ENCODE measurements at places on chromosomes 16 and 17.
A peak's percentile ranks its signal among the peaks of the same experiment; 100 is the strongest.

DNA sequence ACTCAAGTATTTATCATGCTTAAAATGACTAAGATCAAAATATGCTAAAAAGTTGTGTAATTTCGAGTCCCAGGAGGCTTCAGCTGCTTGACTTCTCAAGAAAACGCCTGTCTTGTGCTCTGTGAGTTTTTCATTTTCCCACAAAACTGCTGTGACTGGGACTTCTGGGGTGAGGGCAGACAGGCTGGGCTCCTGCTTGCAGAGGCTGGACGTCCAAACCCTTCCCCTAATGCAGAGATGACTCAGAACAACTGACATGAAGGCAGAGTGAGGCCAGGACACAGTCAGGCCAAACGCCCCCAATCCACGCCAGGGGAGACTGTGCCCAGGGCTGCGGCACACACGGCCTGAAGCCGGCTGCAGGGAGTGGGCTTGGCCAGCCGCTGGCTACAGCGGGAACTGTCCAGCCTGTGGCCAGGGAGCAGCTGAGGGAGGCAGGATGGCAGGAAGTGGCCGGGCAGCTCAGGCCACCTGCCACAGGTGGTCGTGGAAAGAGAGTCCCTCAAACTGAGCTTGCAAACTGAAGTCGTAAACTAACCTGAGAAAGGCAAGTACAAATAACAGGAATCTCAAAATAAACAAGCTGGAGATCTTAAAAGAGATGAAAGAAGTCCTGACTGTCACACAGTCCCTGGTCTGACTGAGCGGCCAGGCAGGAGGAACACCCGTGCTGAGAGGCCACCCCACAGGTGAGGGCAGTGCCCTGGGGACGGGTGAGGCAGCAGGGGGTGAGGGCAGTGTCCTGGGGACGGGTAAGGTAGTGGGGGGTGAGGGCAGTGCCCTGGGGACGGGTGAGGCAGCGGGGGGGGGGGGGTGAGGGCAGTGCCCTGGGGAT is 21.3 kb upstream of the HEXD start:
- no peak for DNase-seq

DNA sequence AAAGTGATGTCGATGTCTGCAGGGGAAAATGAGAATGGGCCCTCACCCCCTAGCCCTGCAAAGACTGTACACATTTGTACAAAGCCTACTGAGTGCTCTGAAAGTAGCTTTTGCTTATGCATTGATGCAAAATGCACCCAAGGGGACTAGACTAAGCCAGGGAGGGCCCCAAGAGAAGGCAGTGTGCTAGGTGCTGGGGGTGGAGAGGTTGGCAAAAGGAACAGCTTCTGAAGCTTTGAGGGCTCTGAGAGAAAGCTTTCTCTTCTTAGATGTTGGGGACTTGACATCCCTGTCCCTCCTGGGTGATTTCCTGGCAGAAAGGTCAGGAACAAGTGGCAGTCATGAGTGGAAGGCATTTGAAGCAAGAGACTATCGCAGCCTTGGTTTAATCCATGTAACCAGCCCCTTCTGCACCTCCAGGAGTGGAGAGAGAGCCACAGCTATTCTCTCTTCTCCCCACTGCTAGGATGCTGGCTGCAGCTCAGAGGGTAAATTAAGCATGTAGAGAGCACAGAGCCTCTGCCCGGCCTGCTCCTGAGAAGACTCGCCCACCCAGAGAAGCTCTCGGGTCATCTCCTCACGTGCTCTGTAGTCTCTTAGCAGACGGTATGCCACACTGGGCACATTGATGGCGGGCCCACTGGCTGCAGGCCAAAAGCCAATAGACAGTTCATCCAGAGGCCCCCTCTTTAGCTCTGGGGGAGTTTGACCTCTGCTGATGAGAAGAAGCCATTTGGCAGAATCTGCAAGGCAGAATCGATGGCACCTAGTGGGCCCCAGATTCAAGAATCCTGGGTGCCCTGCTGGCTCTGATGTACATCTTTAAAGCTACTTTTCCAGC is 221.4 kb downstream of the MSI2 start:
- DNase-seq, result no peak

GRCh38 chr17:81983639-81984373 is 6.4 kb downstream of the ASPSCR1 start:
- no peak for DNase-seq

DNA sequence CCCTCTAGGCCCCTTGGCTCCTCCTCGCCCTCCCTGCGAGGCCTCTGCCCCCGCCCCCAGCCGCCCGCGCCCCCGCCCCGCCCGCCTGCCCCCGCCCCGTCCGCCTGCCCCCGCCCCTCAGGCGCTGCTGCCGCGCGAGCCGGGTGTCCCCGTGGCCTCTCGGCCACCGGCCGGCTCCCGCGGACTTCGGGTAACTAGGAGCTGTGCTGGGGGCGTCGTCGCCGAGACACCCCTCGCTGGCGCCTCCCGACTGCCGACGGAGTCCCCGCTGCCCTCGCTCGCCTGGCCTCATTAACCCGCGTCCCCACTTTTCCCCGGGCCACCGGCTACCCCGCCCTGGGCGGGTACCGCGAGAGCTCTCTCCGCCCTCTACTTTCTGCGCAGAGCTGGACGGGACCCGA is at the start of gene TLCD1:
TLCD1 (minus strand) TSS at position 8 of the 401 bp plus-strand sequence. CDS start 136 bp downstream, outside the sequence.
- peak; percentile 80 for DNase-seq

DNA sequence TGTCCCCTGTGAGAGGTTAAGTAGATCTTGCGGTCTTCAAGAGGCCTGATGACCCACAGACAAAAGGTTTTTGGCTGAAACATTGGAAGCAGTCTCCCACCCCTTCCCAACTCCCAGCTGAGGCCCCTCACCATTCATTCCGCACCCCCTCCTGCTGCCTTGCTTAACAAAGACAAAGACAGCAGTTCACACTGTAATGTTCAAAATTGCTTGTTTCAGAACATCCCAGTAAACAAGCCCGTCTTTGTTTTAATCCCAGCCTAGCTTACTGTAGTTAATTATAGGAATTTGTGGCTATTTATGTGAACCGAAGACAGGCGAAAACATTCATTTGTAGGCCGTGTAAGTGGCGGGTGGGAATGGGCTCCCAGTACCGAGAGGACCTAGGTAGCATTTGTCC is 55.7 kb downstream of the IRX5 start:
- no peak for DNase-seq

DNA sequence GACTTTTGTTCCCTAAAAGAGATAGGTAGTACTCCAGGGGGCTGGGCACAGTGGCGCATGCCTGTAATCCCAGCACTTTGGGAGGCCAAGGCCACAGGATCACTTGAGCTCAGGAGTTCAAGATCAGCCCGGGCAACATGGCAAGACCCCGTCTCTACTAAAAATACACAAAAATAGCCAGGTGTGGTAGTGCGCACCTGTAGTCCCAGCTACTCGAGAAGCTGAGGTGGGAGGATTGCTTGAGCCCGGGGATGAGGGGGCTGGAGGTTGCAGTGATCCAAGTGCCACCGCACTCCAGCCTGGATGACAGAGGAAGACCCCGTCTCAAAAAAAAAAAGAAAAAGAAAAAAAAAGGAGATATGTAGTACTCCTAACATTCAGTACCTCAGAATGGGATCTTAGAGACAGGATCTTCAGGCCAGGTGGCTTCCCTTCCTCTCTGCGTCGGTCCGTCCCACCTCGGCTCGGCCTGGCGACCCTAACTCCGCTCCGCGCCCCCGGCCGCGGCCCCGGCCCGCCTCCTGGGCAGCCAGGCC is 89.6 kb downstream of the CDC27 start:
- DNase-seq, result peak; percentile 10

DNA sequence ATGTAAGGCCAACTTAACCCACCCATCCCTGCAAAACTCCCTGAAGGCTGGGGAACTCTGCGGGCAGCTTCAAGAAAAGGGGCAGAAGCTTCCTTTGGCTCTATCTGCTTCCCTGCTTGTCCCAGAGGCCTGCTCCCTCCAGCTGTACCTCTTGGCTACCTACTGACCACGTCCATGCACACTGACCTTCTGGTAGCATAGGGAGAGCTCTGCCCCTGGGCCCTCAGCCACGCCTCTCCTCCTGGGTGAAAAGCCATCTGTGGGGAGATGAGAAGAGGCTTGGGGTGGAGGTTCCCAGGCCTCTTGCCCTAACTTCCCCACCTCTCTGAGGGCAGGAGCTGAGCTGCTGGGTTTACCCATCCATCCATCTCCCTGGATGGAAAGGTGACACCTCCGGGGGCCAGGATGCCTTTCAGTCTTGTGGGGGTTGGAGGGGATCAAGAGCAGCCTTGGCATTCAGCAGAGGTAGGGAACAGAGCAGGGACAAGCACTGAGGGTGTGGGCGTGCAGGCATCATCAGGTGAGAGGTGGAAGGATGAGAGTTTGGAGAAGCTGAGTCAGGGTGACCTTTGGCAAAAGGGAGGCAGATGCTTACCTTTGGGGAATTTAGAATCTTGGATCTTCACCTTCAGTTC is 23.4 kb upstream of the MFSD6L start:
- DNase-seq, result no peak

GRCh38 chr16:55280587-55280986 is 43.4 kb upstream of the IRX6 start:
- DNase-seq, result no peak

GRCh38 chr17:19237389-19238166 is 412 bp downstream of the EPN2 start:
- DNase-seq, result peak; percentile 39

DNA sequence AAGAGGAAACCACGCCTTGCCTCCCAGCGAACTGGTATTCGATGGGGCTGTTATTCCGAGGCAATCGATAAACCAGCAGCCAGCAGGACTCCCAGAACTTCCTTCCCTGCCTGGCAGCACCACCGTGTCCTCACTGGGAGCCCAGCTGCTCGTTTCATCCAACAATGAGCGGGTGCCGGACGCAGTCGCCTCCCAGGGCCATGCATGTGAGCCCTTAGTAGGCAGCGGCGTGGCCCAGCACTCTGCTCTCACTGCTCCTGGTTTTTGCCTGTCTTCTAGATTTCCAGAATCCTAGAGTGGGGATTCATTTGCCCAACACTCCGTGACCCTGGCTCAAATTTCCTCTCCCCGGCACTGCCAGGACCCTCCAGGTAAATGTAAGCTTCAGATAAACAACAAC is 29.1 kb upstream of the RASD1 start:
- DNase-seq, result no peak

- no peak for DNase-seq
Observed at GRCh38 chr17:50257676-50258224, 16.5 kb upstream of the TMEM92 start.

DNA sequence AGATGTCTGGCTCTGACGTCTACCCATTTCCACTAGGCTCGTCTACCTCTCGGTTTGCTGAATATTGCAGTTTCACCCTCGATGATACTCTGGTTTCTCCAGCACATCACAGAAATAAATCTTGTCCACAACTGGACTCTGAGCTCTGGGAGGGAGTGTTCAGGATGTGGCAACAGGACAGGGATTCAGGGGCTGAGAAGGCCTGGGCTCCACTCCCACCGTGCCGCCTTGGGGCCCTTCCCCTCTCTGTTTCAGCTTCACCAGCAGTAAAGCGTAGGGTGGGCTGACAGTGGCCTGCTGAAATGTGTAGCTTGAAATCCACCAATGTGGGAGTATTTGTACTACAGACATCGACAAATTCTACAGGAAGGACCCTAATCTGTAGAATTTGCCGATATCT is 20.0 kb downstream of the TEKT1 start:
- DNase-seq, result no peak

GRCh38 chr17:1190751-1191331 is 11.1 kb upstream of the ABR start:
- DNase-seq, result no peak

- no peak for DNase-seq
Observed at GRCh38 chr17:49553676-49554335, 21.9 kb upstream of the NXPH3 start.

- no peak for DNase-seq
Observed at GRCh38 chr17:51443646-51444045, 183.3 kb downstream of the UTP18 start.

- DNase-seq, result no peak
Observed at GRCh38 chr17:20080513-20080912, 71.4 kb downstream of the SPECC1 start.

DNA sequence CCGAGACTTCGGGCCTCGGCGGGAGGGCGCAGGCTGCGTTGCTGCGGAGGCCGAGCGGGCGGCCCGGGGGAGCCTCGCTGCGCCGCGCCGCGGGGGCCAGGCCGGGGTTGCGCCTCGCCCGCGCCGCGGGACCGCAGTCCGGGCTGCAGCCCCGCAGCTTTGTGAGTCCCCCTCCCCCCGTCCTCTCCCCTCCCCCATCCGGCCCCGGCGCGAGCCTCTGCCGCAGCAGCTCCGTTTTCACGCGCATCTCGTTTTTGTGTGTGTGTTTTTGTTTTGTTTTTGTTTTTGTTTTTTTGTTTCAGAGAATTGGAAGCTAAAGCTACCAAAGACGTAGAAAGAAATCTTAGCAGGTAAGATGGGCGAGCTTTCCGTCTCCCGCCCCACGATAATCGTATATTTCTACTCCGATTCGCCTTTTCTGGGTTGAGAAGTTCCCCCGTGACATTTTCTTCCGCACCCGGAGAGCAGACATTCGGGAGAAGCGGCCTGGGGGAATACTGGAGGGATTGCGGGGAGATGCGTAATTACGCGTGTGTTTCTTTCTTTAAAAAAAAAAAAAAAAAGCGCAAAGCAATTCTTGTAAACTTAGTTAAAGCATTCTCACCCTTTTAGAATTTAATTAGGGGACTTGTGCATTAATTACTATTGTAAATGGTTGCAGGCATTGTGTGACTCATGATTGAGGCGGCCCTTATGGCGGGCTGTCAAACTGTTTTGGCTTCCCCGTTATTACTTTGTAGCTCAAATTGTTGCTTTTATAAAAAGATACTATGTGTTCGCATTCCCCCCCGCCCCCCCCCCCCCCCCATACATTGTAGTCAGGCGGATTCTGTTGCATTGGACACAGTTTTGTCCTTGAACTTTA is 732 bp downstream of the TNRC6A start:
- peak; percentile 38 for DNase-seq

- no peak for DNase-seq
Observed at GRCh38 chr17:55175788-55176427, 88.9 kb upstream of the HLF start.

DNA sequence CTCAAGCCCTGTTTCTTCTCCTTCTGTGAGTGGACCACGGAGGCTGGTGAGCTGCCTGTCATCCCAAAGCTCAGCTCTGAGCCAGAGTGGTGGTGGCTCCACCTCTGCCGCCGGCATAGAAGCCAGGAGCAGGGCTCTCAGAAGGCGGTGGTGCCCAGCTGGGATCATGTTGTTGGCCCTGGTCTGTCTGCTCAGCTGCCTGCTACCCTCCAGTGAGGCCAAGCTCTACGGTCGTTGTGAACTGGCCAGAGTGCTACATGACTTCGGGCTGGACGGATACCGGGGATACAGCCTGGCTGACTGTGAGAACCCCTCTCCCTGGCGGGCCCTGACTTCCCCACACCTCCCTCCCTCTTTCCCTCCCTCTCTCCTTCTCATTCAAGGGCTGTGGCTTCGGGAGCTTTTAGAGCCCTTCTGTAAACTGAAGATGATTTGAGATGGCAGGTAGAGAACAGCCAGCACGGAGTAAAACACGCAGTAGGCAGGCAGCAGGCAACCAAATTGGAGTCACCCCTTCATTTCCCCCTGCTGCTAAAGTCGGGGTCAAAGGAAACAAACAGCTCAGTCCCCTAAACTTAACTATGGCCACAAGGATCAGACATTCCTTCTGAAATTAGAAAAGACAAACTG is 3.9 kb downstream of the SPACA3 start:
- DNase-seq, result no peak

- DNase-seq, result no peak
Observed at GRCh38 chr16:75566758-75567255, 628 bp downstream of the GABARAPL2 start.

- DNase-seq, result no peak
Observed at GRCh38 chr17:4802228-4802627, at the start of gene C17orf114. TSS of gene C17orf114 (minus strand) at chr17:4802328.

GRCh38 chr16:2505695-2506094 is 8.1 kb upstream of the ATP6V0C start:
- no peak for DNase-seq
